ENCODE measurements at places on chromosomes 2 and 18.

- DNase-seq: no peak
Measured at GRCh38 chr2:25738383-25739343, 65.3 kb upstream of the DTNB start.

GRCh38 chr2:26195040-26195984, 22.4 kb downstream of the GAREM2 start:
- DNase-seq: no peak

DNA sequence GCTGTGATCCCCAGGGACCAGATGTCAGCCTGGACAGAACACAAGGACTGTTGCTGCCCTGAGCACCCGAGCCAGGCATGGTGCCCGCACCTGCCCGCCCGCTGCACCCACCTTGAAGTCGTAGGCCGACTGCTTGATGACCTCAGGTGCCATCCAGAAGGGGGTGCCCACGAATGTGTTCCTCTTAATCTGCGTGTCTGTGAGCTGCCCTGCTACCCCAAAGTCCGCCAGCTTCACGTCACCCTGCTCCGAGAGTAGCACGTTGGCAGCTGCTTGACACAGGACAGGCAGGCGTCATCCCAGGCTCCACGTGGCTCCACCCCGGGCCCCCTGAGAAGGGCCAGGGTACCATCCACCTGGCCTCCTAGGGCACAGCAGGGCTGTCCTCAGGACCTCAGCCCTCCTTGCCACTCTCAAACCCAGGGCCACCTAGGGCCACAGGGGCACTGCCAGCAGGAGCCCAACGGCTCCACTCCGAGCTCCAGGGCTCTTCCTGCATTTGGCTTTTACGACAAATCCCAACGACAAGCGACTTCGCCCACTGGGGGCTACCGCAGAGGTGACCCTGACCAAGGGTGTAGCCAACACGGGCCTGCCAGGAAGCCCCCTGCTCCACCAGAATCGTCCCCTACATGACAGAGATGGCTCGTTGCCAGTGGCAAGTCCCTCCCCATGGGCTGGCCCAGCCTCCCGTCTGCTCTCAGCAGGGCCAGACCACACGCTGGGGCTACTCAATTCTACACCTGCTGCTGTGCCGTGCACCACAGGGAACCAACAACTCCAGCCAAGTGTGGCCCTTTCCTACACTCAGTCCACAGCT, 9.0 kb downstream of the STK25 start:
- DNase-seq: no peak

DNA sequence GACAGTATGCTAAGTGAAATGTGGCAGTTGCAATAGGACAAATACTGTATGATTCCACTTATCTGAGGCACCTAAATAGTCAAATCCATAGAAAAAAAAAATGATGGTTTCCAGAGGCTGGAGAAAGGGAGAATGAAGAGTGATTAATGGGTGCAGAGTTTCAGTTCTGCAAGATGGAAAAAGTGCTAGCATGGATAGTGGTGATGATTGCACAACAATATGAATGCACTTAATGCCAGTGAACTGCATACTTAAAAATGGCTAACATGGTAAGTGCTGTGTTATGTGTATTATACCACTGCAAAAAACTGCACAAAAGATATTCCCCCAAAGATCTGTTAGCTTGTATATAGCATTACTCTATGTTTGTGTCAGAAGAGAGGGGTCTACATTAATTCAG, 185.4 kb downstream of the INHBB start:
- no peak for DNase-seq

GRCh38 chr2:45255563-45255962, 246.3 kb upstream of the SIX2 start:
- DNase-seq: no peak

DNA sequence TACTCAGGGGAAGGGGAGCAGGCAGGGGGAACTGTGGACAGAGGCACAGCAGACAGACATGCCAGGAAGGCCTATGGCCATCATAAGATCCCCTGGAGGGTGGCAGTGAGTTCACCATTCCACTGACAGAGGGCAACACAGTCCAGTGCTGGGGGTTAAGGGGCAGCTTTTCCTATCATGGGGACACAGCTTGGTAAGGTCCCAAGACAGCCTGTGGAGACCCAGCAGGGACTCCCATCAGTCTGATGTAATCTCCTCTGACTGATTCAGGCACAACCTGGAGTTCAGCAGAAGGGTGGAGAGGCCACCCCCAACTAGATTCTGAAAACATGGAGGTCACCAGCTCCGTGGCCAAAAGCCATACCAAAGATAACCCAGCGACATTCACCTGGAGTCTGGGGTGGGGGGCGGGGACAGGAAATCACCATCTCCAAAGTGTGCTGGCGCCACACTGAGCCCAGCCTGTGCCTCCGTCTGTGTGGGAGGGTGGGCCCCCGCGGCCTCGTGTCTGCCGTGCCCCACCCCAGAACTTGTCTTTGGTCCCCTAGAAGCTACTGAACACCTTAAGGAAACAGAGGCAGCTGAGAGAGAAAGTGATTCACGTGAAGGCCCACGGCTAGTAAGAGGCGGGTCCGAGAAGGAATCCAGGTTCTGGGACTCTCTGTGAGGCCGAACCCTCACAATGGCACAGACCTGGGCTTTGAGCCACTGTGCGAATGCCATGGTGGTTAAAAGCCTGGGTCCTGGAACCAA, 28.6 kb downstream of the DNMT3A start:
- DNase-seq: no peak

- DNase-seq: no peak
Measured at GRCh38 chr18:63149302-63149587, 170.3 kb downstream of the BCL2 start.

DNA sequence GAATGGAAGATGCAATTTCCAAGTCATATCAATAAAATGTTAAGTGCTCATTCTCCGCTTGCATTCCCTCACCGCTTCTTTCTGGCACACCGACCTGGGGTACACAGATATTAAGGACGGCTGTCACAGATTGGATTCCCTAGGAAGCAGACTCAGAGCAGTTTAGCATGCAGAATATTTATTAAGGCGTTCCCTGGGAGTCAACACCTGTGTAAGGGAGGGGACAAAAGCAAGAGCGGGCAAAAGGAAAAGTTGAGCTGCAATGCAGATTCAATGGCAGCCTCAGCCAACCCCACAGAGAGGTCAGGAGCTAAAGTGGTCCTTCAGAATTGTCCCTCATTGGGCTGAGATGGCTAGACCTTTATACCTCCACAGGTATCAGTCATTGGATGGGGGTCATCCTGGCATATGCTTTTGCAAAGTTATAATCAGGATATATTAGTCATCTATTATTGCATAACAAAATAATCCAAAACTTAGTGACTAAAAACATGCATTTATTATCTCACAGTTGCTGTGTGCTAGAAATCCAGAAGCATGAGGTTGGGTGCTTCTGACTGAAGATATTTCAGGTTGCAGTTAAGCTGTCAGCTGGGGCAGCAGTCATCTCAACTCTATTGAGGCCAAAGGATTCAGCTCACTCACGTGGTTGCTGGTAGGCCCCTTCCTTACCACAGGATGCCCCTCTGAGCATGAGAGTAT, 27.0 kb upstream of the INO80D start:
- no peak for DNase-seq

DNA sequence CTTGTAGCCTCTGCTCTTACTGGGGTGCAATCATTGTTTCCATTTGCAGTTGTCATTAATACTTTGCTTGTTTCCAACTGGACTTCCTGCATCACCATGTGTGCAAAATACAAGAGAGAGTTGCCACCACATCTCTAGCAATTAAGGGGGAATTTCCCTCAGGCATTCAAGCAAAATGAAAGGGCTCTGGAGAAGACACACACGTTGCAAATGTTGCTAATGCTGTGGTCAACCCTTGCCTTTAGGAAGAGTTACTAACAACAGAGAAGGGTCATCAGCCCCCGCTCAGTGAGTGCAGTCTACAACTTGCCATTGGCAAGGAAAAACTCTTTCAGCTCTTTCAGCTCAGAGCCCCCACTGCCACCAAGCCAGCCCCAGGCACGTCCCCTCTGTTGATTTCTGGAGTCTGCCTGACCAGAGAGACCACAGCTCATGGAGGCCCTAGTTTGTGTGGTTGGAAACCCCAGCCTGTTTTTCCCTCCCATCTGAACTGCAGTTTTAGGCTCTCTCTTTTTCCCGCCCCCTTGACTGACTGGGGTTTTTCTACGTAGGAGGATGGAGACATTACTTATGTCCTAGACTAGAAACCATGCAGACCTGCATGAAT, 25.9 kb upstream of the GPR45 start:
- DNase-seq: no peak

DNA sequence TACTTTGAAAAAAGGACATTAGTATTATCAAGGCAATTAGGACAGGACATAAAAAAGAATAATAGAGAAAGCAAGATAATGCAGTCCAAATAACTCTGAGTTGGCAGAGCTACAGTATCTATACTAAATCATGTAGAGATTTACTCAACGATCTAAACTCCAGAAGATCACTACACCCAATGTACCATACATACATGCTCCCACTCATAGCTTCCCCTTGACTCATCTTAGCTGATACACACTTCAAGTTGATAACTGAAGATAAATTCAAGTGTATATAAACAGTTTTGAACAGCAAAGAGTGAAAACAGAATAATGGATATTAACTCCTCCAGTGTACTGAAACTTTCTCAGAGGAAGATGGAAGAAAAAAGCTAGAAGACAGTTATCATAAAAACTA, 78.5 kb downstream of the SESTD1 start:
- no peak for DNase-seq

DNA sequence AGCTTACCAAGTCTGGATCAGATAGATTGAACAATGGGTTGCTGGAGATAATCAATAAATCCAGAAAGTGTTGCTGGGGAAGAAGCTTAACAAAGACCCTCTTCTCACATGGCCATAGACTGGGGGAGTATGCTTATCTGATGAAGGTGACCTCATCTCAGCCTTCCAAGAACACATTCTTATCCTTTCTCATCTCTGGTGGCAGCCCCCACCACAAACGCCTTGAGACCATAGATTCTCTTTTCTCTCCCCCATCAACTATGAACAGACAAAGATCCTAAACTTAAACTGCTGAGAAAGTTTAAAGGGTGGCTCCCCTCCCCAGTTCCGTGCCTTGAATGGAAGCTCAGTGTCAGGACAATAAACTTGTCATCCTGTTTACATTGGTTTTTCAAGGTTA, 428.7 kb upstream of the TRIB2 start:
- no peak for DNase-seq

GRCh38 chr18:56314396-56314795, 324.0 kb downstream of the TXNL1 start:
- DNase-seq: no peak

DNA sequence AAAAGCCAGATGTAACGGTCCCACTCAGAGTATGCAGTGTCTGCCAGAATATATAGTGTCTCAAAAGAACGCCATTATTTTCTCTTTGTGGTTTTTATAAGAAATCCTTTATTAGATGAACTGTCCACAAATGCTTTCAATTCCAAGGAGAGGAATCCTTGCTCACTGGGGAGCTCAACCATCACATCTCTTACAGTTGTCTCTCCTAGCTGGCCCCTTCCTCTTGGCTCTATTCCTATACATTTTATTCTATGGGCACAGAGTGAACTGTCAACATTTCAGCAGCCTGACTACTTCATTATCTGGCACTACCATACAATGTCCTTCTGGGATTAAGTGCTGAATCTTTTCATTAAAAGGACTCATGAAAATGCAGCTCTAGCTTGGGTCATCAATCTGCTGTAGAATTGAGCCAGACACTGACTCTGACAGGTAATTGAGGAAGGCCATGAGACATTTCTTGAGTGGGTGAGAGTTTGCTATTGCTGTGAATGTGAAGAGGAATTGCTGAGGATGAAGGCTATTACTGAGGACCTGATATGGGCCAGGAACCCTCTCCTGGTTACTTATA, 96.5 kb upstream of the THOC1 start:
- no peak for DNase-seq

- no peak for DNase-seq
Measured at GRCh38 chr2:161228511-161229240, 68.4 kb downstream of the TANK start.

- no peak for DNase-seq
Measured at GRCh38 chr18:79789901-79790890, 7.5 kb upstream of the KCNG2 start.

DNA sequence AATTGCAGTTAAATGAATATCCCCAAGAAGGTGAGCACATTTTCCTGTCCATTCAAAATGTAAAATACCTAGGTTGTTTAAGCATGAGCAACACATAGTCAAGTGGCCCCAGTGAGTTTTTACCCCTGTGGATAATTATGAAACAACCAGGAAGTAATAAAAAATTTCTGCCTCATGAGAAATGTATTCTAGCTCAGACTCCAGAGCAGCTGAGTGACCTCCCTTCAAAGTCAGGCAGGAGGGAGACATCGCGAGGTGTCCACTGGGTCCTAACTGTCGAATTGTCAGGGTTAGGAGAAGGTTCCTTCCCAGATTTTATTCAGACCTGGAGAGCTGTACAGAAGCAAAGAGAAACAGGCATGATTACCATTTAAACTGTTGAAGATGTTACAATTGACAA, 416.6 kb upstream of the SMIM21 start:
- no peak for DNase-seq
